ENCODE measurements at places on chromosomes 2 and 18. TPM values are rescaled to one million over a fixed set of nuclear protein-coding genes. Genes with fewer than 3 reads are reported as not detected.

Gene RPRM
- total RNA-seq, result not detected

Gene HJURP
- total RNA-seq, result 8.4 TPM

Gene GALR1
- total RNA-seq, result not detected

Gene MYL1
- not detected for total RNA-seq

Gene SLC8A1
- total RNA-seq, result 1.9 TPM

Gene ZNF513
- 5.9 TPM for total RNA-seq

Gene CTIF
- 14.9 TPM for total RNA-seq

Gene DCDC2C
- not detected for total RNA-seq

Gene ZNF385B
- total RNA-seq, result not detected

Gene CMPK2
- 4.7 TPM for total RNA-seq

Gene NGEF
- total RNA-seq, result 3.0 TPM

Gene ANKRD44
- total RNA-seq, result 2.0 TPM

Gene TMEM247
- total RNA-seq, result not detected

Gene ABCG8
- not detected for total RNA-seq

Gene TACR1
- total RNA-seq, result not detected

Gene XIRP2
- total RNA-seq, result 0.65 TPM

Gene PAX3
- not detected for total RNA-seq

Gene CAVIN2
- total RNA-seq, result 16.9 TPM

Gene ALPP
- total RNA-seq, result not detected

Gene FAP
- 15.5 TPM for total RNA-seq

Gene CRYBA2
- total RNA-seq, result not detected

Gene DOK6
- 0.65 TPM for total RNA-seq

Gene PROM2
- total RNA-seq, result 1.0 TPM

Gene SIX3
- total RNA-seq, result not detected

Gene STARD6
- total RNA-seq, result not detected

Gene POU3F3
- 0.39 TPM for total RNA-seq

Gene C2orf15
- total RNA-seq, result not detected

Gene HOXD13
- not detected for total RNA-seq

Gene INHBB
- total RNA-seq, result 0.32 TPM

Gene BOD1L2
- total RNA-seq, result not detected

Gene GPR35
- total RNA-seq, result not detected

Gene KRTCAP3
- not detected for total RNA-seq

Gene STAT4
- 0.64 TPM for total RNA-seq

Gene ACVR1
- total RNA-seq, result 24.0 TPM

Gene LIPT1
- total RNA-seq, result 6.1 TPM

Gene LCT
- total RNA-seq, result 0.08 TPM

Gene CNRIP1
- total RNA-seq, result 39.2 TPM

Gene UGT1A4
- not detected for total RNA-seq

Gene RRM2
- total RNA-seq, result 60.6 TPM

Gene CTAGE1
- total RNA-seq, result not detected

Gene R3HDM1
- 13.2 TPM for total RNA-seq

Gene ST6GAL2
- total RNA-seq, result 1.9 TPM

Gene SPRED2
- 18.4 TPM for total RNA-seq

Gene DUSP19
- 3.3 TPM for total RNA-seq

Gene HOXD9
- not detected for total RNA-seq

Gene HOXD8
- total RNA-seq, result not detected

Gene USP40
- 24.6 TPM for total RNA-seq

Gene CTNNA2
- not detected for total RNA-seq

Gene SKOR2
- total RNA-seq, result not detected

Gene RAX
- total RNA-seq, result not detected

Gene RND3
- 63.7 TPM for total RNA-seq

Gene ATP8B1
- total RNA-seq, result 10.9 TPM

Gene HES6
- total RNA-seq, result 2.2 TPM

Gene TUBA3E
- not detected for total RNA-seq

Gene TYMS
- total RNA-seq, result 41.2 TPM

Gene CREB1
- total RNA-seq, result 28.2 TPM

Gene OXER1
- 0.13 TPM for total RNA-seq

Gene RAB6C
- not detected for total RNA-seq

Gene C2orf78
- not detected for total RNA-seq

Gene MC2R
- not detected for total RNA-seq
